ENCODE measurements at places on chromosomes 6 and 20. TPM values are rescaled to one million over a fixed set of nuclear protein-coding genes. Genes with fewer than 3 reads are reported as not detected.

DNA sequence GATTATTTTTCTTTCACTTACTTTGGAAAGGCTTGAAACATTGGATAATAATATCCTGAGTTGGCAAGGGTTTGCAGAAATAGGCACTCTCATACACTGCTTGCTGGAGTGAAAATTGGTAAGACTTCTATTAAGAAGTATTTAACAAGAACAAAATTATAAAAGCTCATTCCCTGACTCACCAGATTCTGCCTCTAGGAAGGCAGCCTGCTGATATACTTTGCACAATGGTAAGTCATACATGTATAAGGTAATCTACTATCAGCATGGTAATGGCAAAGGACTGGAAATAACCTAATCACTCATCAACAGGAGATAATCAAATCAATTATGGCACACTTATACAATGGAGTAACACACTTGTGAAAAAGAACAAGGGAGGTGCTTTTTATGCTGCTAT lies 85.8 kb downstream of the PLCG1 start:
- no peak for DNase-seq

DNA sequence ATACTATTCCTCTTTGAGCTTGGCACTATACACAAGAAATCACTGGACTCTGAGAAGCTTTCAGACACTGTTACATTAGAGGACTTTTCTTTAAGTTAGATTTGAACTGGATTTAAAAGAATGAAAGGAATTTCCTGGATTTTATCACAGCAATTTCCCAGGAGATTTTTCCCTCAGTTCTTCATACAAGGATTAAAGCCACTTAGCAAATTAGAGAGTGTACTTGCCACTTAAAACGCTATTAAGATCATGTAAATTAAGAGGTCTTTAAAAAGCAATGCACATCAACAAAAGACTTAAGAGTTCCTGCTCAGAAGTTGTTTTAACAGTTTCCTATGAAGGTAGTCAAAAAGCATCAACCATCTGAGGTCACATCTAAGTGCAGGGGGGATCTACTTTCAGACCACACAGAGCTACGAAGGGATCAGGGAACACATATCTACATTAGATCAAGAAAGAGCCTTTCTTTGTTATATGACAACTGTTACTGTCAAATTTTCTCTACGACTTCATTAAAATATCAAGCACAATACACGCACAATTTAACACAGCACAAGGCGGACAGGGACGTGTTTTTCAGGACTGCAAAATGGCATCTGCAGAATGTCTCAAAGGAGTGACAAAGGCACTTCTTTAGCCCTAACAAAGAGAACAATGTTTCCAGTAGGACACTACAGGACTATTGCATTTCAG lies 65.8 kb downstream of the EPB41L2 start:
- no peak for DNase-seq

DNA sequence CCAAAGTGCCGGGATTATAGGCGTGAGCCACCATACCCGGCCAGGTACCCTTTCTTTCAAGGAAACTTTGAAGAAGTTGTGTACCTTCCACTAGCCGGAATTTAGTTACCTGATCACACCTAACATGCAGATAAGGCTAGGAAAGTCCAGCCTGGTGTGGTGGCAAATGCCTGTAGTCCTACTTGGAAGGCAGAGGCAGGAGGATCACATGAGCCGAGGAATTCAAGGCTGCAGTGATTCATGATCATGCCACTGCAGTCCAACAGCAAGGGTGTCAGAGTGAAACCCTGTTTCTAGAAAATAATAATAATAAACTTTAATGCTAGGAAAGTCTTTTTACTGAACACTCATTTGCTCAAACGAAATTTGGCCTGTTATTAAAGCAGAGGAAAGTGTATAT lies 21.0 kb downstream of the NFYA start:
- no peak for DNase-seq

DNA sequence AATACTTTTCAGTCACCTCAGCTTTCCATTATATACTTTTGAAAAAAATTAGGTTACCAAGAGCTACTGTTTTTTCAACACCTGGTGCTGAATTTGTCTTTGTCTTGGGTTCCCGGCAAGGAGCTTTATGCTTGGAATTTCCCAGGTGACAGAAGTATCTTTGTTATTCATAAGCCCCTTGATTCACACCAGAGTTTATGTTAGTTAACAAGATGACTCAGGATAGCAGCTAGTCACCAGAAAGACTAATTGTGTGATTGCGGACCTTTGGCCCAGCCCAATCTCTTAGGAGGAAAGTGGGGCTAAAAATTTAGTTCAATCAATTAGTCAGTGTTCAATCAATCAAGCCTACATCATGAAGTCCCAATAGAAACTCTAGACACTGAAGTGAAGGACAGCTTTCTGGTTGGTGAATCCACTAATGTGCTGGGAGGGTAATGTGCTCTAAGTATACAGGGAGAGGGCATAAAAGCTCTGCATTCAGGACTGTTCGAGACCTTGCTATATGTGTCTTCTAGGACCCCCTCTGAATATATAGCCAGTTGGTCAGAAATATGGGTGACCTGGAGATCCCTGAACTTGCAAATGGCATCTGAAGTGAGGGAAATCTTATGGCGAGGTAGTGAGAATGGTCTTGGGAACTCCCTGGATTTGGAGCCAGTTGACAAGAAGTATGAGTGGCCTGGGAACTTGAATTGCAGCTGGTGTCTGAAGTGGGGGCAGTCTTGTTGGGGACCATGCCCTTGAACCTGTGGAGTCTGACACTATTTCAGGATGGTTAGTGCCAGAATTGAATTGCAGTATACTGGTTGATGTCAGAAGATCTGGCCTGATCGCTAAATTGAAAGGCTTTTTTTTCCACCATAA lies 16.2 kb downstream of the TMEM30A start:
- DNase-seq, result peak; percentile 16

Gene RIMS4
- not detected for total RNA-seq
